ENCODE measurements at places on chromosomes 6 and 20. TPM values are rescaled to one million over a fixed set of nuclear protein-coding genes. Genes with fewer than 3 reads are reported as not detected.

The IRF4 gene
- not detected for total RNA-seq

The OR2J3 gene
- not detected for total RNA-seq

The SLC12A5 gene
- total RNA-seq = 15.2 TPM

The EYA4 gene
- total RNA-seq = 1.3 TPM

The BCLAF1 gene
- 152 TPM for total RNA-seq

GRCh38 chr20:5024982-5025381 is 23.7 kb upstream of the SLC23A2 start:
- H3K27me3 ChIP-seq = no peaks in the 10 kb centered on the region
- H3K4me3 ChIP-seq = no peak overlapping the region
- H3K27ac ChIP-seq = no peak overlapping the region
- no peaks in the 10 kb centered on the region for H3K4me1 ChIP-seq
- H3K36me3 ChIP-seq = no peaks in the 10 kb centered on the region

- no peak for DNase-seq
- H3K27me3 ChIP-seq = no peaks in the 10 kb centered on the region
- no peaks in the 10 kb centered on the region for H3K36me3 ChIP-seq
- H3K4me3 ChIP-seq = no peak overlapping the region
- no peaks in the 10 kb centered on the region for H3K4me1 ChIP-seq
Observed at GRCh38 chr6:111201244-111201554, 113.9 kb downstream of the SLC16A10 start.

DNA sequence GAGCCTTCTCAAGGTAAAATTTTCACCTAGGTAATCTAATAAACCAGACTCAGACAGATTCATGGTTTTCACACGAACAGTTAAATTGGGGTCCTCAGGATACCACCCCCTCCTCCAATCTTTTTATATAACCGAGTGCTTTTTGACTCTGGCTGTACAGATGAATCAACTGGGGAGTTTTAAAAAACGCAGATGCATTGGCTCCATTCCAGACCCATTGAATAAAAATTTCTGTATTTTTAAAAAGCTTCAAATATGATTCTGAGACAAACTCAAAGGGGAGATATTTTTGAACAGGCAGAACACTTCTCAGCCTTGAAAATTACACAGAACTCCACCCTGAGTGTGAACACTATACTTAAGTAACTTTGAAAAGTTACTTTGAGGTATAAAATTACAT is 7.2 kb downstream of the UTRN start:
- no peak overlapping the region for H3K27ac ChIP-seq
- DNase-seq = no peak
- peaks cover 13% of the 10 kb centered on the region for H3K4me1 ChIP-seq
- peaks cover 7% of the 10 kb centered on the region for H3K36me3 ChIP-seq
- no peaks in the 10 kb centered on the region for H3K27me3 ChIP-seq
- H3K4me3 ChIP-seq = no peak overlapping the region

- no peaks in the 10 kb centered on the region for H3K36me3 ChIP-seq
- no peaks in the 10 kb centered on the region for H3K27me3 ChIP-seq
Observed at GRCh38 chr6:112044856-112045255, 9.0 kb upstream of the CCN6 start.

DNA sequence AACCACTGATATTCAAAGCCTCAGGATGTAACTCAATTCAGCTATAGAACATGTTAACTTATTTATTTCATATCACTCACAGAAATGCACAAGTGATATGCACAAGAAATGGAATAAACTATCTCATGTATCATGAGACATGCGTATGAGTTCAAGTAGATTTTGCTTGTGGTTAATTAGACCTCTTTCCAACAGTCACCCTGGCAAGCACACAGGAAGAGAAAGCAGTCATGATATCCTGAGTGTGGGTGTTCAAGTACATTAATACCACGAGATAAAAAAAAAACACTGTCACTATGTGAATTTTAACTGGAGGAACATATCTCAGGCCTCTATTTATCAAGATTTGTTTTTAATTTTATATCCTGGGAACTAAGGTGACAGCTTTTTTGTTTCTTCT is 64.2 kb downstream of the LAMP5 start:
- H3K27me3 ChIP-seq = no peaks in the 10 kb centered on the region
- no peaks in the 10 kb centered on the region for H3K36me3 ChIP-seq
- H3K27ac ChIP-seq = no peak overlapping the region
- DNase-seq = no peak
- no peaks in the 10 kb centered on the region for H3K4me1 ChIP-seq

DNA sequence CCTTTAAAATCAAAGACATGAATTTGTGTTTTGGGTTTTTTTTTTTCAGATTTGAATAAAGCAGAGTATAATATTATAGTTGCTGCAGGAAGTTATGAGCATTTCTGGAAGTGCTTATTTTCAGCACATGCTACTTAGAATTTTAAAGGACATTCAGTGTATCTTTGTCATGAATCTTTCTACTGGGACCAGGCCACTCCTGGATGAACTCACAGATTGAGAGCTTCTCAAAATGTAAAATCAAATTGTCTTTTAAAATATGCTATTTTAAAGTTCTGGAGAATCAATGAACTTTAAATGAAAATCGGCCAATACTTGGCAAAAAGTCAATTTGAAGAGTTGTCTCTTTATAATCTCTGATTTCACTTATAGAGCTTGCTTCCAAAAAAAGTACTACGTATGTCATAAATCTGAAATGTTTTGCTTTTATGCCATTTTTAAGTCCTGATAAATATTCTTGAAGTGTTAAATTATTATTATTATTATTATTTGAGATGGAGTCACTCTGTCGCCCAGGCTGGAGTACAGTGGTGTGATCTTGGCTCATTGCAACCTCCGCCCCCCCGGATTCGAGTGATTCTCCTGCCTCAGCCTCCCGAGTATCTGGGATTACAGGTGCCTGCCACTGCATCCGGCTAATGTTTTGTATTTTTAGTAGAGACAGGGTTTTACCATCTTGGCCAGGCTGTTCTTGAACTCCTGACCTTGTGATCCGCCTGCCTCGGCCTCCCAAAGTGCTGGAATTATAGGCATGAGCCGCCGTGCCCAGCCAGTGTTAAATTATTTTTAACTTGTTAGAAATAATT is 175.7 kb upstream of the AKAP12 start:
- no peak overlapping the region for H3K4me3 ChIP-seq
- H3K4me1 ChIP-seq = peaks cover 52% of the 10 kb centered on the region
- no peak for DNase-seq
- H3K27ac ChIP-seq = peak overlapping the region; percentile 81
- H3K27me3 ChIP-seq = no peaks in the 10 kb centered on the region

- peaks cover 3% of the 10 kb centered on the region for H3K27me3 ChIP-seq
- peak; percentile 37 for DNase-seq
- no peaks in the 10 kb centered on the region for H3K36me3 ChIP-seq
- no peaks in the 10 kb centered on the region for H3K4me1 ChIP-seq
- no peak overlapping the region for H3K4me3 ChIP-seq
Observed at GRCh38 chr6:1436334-1437306, 47.2 kb downstream of the FOXF2 start.

- H3K4me1 ChIP-seq = no peaks in the 10 kb centered on the region
- H3K27ac ChIP-seq = no peak overlapping the region
- H3K36me3 ChIP-seq = no peaks in the 10 kb centered on the region
- DNase-seq = no peak
- no peaks in the 10 kb centered on the region for H3K27me3 ChIP-seq
Observed at GRCh38 chr6:125558241-125558843, 191.1 kb upstream of the HEY2 start.

GRCh38 chr6:40999569-40999968 is 39.5 kb downstream of the UNC5CL start:
- no peak overlapping the region for H3K4me3 ChIP-seq
- H3K27ac ChIP-seq = no peak overlapping the region
- H3K27me3 ChIP-seq = no peaks in the 10 kb centered on the region
- H3K4me1 ChIP-seq = peaks cover 15% of the 10 kb centered on the region
- H3K36me3 ChIP-seq = no peaks in the 10 kb centered on the region

DNA sequence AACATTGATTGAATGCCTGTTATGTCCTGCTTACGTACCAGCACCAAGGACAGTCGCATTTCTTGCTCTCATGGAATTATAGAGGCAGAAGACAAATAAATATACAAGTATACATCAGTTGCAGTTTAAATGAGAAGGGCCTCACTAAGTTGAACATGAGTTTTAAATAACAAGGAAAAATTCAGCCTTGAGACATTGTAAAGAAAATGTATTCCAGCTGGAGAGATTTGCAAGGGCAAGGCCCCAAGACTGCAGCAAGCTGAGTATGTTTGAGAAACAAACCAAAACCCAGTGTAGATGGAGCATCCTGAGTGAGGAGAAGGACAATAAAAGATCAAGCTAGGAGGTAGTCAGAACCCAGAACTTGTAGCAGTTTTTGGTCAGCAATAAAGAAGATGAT is 123.2 kb upstream of the BMP5 start:
- no peak for DNase-seq
- no peaks in the 10 kb centered on the region for H3K27me3 ChIP-seq
- H3K4me1 ChIP-seq = no peaks in the 10 kb centered on the region
- no peak overlapping the region for H3K4me3 ChIP-seq
- no peak overlapping the region for H3K27ac ChIP-seq
- H3K36me3 ChIP-seq = no peaks in the 10 kb centered on the region

GRCh38 chr6:7916959-7917358 is 6.4 kb upstream of the TXNDC5 start:
- peaks cover 16% of the 10 kb centered on the region for H3K27me3 ChIP-seq
- no peak for DNase-seq
- no peak overlapping the region for H3K27ac ChIP-seq
- no peaks in the 10 kb centered on the region for H3K36me3 ChIP-seq

Measured in astrocyte (in vitro differentiated cells and primary cell).